ENCODE measurements at places on chromosomes 11 and 22.

DNA sequence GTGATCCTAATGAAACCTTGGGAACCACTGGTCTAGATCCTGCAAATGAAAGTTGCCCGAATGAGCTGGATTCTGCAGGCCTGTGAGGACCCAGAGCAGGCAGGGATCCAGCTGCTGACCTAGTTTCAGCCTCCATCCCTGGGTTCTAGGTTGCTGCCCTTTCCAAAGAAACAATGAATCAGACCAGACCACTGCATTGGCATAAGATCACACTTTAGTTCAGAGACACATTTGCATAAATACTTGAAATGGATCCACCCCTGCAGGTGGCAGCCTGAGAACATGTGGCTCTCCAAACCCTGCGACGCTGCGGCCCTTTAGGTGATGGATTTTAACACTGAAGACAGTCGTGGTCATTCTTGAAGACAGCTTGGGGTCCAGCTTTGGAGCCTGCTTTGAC is 23.7 kb downstream of the ADAMTS8 start:
- DNase-seq = no peak

DNA sequence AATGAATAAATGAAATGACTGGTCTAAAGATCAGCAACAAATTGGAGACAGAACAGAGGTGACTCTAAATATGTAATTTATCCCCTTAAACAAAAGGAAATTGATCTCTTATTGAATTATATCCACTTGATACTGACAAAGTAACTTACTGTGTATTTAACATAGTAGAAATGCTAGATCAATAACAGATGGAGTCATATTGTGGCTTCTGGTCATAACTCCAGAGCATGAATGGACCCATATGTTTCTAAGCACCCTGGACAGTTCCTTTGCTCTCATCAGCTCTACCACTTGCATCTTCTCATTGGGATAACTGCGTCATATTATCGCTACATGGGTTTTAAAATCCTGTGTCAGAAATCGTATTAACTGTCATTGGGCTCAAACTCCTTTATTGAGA is 222.3 kb downstream of the ETS1 start:
- DNase-seq = no peak

DNA sequence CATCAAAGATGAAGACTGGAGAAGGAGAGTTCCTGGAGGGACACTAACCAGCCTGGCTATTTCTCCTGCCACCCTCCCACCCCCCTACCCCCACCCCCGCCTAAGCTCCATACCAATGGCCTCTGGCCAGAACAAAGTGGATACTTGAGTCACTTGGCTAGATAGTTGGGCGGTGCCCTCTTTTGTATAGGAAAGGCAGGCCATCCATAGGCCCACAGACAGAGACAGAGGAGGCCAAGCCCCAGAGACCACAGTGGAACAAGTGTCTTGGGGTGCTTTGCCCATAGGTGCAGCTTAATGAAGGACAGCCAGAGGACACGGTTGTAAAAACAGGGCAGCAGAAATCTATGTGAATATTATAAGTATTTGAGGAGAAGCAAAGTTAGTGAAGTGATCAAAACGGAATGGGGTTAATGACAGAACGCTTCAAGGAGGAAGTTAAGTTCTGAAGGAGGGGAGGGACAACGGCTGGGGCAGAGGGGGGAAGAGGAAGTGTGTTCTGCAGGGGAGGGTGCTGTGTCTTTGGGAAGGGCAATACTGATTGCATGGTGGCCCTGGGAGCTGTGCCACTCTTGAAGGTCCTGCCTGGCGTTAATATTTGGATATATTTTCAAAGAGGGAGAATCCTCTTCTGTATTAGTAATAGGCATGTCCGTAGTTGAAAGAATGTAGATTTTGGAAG is 32.7 kb downstream of the FLI1 start:
- DNase-seq = no peak

GRCh38 chr11:93089474-93090102 is 108.2 kb downstream of the SLC36A4 start:
- no peak for DNase-seq

DNA sequence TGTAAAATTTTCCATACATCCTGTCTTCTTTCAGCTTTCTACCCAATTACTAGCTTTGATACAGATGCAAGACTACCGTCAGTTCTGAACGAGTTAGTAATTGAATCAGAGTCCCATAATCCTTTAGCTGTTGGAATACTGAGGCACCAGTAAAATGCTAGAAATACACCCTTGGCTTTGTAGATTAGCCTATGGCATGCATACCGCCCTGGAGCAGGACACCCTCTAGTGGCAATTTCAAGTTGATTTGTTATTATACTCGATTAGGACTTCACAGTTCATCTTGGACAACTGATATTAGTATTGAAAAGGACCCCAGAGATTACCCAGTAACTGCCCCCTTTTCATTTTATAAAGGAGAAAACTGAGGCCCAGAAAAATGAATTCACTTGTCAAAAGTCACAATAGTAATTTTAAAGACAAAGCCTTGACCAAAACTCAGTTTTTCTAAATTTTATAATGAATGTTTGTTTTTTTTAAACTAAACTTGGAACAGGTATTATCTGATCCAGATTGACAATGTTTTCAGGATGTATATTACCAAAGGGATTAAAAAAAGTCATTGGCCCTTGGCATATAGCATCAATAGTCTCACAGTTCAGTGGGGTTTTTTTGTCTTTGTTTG is 72.6 kb downstream of the HIPK3 start:
- no peak for DNase-seq

GRCh38 chr11:109590782-109591181 is 168.8 kb downstream of the C11orf87 start:
- DNase-seq = no peak

- DNase-seq = no peak
Observed at GRCh38 chr11:12444601-12445000, 67.2 kb downstream of the PARVA start.

- DNase-seq = no peak
Observed at GRCh38 chr22:18152519-18152918, 2.5 kb downstream of the USP18 start.

DNA sequence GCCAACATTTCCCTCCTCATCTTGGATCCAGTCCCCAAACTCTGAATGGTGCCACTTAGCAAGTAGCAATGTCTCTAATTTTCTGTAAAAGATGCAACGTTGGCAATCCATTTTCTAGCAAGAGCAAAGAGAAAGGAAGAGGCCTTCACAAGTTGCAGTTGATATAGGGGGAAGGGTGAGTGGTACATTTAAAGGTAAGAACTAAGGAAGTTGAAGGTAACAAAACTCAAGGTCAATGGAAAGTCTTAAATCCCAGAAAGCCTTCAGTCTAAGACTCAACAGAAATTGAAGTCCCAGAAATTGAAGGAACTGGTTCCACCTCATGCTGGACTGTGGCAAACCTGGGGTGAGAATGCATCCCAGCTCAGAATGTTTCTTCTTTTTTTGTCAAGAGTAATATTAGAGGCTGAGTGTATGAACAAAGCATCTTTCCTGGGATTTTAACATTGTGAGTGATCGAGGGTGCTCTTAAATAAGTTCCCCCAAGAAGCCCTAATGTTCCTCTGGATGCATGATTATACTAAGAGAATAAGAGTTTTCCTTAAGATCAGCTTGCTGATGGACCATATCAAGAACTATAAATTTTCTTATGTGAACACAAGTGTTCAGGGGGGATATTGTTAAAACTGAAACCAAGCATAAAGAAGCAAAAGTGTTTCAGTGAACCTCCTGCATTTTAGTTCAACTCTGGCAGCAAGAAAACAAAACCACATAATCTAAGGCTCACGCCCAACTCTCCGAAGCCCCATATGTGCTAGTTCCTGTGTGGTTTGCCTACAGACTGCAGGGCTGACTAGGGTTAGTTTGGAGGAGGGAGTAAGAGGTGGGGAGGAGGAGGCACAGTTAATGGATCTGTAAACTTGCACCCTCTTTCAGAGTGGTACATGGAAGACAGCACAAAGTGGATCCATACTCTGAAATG is at the start of gene GRAP2:
TSS of gene GRAP2 (plus strand) at position 779 of the 922 bp plus-strand sequence. CDS start 46,023 bp downstream, outside the sequence.
- DNase-seq = peak; percentile 32

DNA sequence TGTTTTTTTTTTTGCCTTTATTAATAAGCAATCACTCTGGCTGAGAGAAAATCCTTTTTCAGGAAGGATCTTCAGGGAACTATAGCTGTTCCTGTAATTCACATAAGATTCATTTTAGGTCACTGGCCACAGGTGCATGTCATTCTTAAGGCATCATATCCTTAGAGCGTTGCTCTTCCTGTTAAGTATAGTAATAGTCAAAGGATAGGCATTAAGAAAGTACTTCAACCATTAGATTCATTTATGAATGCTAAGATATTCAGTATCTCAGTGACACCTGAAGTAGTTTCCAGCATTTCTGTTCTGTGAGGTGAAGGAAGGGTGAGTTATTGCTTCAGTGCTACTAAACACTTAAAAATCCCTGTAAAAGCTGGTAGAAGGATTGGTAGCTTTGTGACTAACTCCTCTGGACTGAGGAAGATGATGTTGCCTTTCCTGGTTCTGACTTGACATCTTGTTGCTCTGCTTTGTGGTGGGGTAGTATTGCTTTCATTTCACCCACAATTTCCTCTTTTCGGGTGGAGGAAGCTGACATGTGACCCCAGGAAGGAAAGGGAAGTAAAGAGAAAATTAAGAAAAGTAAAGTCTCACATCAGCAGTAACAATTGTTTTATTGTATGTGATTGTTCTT is 34.7 kb downstream of the RNF169 start:
- DNase-seq = no peak

GRCh38 chr11:71505001-71505400 is 22.1 kb upstream of the KRTAP5-7 start:
- DNase-seq = no peak

GRCh38 chr11:99571094-99571493 is 550.3 kb downstream of the CNTN5 start:
- DNase-seq = no peak

GRCh38 chr11:23564370-23564769 is 704.1 kb upstream of the CCDC179 start:
- no peak for DNase-seq

DNA sequence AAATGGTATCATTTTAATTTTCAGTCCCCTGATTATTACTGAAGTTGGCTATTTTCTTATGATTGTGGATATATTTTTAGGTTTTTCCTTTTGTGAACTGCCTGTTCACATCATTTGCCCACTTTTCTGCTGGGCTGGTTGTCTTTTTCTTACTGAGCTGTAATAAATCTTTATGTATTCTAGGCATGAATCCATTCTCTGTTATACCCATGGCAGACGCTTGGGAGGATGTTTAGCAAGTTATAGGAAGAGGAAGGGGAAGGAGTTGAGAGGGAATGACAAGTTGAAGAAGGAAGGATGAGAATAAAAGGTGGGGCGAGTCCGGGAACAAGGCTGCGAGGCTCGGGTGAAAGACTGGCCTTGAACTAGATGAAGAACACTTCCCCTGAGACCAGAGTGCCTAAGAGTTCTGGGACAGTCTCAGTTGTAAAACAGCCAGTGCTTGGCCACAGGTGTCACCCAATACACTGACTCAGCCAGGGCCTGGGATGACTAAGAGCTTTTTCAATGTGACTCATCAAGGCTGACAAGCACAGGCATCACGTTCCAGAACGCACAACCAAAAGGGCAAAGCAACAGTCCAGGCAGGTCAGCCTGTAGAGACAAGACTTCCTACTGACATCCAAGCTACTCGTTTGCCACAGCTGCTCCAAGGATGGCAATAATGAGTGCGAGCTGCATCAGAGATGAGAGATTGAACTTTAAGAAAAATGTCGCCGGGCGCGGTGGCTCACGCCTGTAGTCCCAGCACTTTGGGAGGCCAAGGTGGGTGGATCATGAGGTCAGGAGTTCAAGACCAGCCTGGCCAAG is 35.2 kb downstream of the LRFN4 start:
- no peak for DNase-seq

DNA sequence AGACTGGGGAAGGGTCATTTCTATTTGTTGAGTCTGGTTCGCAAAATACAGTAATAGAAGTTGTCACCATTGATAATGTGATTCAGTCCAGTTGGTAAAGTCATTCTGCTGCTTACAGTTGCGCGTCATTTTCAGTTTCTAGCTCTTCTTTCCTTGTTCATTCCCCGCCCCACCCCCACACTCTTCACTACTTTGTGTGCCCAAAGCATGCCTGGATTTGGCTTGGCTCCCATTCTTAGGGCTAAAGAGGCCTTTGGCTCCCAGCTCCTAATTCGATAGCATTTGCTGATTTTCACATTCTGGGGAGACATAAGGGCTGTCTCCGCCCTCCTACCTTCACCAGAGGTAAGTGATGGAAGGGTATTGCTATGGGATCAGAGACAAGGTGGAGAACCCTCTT is 43.0 kb downstream of the CECR2 start:
- DNase-seq = no peak

- no peak for DNase-seq
Observed at GRCh38 chr11:35477901-35478300, 47.5 kb downstream of the PAMR1 start.

GRCh38 chr22:32325811-32326237 is 31.8 kb upstream of the RFPL3 start:
- DNase-seq = no peak

- DNase-seq = peak; percentile 59
Observed at GRCh38 chr22:50190182-50190940, 4.6 kb downstream of the TRABD start.

- DNase-seq = no peak
Observed at GRCh38 chr11:66976028-66976467, 944 bp downstream of the C11orf86 start.

GRCh38 chr11:34755671-34756070 is 134.8 kb downstream of the EHF start:
- no peak for DNase-seq

DNA sequence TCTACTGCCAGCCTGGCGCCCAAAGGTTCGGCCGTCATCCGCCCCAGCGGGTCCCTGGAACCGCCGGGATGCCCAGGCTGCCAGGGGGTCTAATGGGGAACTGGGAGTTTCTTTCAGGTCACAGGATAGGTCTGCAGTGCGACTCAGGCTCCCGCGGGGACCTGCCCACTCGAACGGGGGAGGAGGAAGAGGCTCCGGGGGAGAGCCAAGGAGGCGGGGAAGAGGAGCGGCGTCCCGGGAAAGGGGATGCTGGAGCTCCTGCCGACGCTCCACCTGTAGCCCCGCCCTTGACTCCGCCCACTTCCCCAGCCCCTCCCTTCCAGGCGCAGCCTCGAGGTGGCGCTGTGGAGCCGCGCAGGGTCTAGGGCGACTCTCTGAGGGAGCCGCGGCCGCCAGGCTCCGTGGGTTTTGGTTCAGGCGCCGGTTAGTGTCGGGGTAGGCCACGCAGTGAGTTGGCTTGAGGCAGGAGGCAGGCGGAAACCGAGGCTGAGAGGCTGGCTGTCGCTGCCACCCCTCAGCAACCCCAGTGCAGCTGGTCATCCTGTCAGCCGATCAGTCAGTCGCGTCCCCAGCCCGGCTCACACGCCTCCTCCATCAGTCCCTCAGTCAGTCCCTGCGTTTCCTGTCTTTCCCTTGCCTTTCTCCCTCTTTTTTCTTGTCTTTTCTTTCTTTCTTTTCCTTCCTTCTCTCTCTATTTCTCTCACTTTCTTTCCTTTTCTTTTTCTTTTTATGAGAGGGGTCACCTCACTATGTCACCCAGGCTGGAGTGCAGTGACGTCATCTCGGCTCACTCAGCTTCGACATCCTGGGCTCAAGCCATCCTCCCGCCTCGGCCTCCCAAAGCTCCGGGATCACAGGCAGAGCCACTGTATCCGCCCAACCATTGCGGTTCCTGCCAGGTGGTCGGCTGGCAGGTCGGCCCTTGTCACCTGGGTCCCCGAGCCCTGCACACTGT is 26.4 kb downstream of the YWHAH start:
- peak; percentile 80 for DNase-seq

GRCh38 chr11:76214968-76215548 is 8.8 kb upstream of the WNT11 start:
- DNase-seq = no peak

GRCh38 chr11:61671527-61671926 is 8.7 kb upstream of the DAGLA start:
- DNase-seq = no peak
